Stimulated activated CD4-positive, alpha-beta T cell treated with anti-CD3 and anti-CD28 coated beads, Interleukin-4, amount 100 ng/mL, for 4 hours (primary cell): ENCODE measurements at places on chromosomes 4 and X.
A peak's percentile ranks its signal among the peaks of the same experiment; 100 is the strongest.

DNA sequence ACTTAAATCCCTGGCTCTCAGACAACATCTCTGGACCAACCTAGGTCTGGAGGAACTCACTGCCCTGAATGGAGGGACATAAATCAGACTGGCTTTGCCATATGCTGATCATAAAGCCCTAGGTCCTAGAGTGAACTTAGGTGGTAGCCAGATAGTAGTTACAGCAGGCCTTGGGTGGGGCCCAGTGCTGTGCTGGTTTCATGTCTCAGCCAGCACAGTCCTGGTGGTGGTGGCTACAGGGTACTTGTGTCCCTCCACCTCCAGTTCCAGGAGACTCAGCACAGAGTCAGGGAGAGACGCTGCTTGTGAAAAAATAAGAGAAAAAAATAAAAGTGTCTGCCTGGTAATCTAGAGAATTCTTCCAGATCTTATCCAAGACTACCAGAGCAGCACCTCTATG lies 40.3 kb downstream of the GSX2 start:
- no peak for DNase-seq

DNA sequence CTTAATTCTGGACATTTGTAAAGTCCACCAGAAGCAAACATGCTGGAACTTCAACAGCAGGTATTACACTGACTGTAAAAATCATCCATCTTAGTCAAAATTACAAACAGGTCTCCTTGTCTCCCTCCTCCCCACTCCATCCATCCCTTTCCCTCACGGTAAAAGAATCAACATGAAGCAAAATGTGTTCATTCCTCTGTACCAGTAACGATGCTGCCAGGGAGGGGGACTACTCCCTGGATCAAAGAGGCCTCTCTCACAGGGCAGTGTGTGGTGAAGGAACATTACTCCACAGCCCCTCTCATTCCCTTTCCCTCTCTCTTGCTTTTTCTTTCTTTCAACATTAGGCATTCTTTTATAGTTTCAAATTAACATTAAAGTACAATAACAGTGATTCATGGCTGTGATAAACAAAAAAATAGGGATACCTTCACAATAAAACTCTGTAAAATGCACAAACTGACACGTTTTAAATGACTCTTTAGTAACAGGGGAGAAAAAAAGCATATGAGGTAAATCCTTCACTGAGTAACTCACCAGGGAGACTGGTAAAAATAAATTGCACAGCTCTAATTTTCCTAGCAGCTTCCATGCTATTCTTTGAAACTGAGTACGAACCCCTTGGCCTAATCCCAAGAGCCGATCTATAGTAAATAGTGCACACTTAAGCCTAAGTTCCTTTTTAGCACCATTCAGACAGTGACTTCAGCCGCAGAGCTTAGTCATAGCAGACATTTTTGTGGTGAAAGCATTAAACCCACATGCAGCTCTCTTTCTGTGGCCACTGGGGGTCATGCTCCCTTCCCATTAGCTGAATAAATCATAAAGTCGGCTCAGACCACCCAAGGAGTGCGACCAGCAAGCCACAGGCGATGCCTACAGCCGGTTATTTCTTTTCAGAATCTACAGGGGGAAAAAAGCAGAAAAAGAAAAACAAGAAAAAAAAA lies 215.6 kb upstream of the GYPA start:
- no peak for DNase-seq

- DNase-seq = no peak
Observed at GRCh38 chrX:4560192-4560591, 846.7 kb upstream of the PRKX start.

DNA sequence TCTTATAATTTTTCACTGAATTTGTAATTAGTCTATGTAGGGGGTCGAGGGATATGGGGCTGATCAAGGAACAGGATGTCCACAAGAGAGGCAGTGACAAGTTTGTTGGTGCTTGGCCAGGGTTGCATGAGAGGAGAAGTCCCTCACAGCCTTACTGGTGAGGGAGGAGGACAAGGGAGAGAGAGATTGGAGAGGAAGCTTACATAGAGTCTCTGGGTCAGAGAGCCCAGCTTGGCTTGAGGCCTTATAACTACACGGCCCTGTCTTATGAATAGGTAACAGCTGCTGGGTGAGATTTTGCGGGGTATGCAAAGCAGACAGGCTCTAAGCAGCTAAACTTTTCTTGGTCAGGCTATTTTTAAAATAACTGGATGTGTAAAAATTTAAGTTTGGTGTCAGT lies 37.9 kb upstream of the OTUD4 start:
- no peak for DNase-seq

GRCh38 chr4:98686043-98686707 lies 27.8 kb upstream of the TSPAN5 start:
- no peak for DNase-seq

DNA sequence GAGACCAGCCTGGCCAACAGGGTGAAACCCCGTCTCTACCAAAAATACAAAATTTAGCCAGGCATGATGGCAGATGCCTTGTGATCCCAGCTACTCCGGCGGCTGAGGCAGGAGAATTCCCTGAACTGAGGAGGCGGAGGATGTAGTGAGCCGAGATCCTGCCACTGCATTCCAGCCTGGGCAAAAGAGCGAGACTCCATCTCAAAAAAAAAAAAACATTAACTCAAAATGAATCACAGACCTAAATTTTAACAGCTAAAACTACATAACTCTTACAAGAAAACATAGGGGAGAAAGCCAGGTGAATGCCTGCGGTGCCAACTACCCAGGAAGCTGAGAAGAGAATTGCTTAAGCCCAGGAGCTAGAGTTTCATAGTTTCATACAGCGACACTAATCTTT lies 54.8 kb downstream of the TMEM165 start:
- DNase-seq = no peak

DNA sequence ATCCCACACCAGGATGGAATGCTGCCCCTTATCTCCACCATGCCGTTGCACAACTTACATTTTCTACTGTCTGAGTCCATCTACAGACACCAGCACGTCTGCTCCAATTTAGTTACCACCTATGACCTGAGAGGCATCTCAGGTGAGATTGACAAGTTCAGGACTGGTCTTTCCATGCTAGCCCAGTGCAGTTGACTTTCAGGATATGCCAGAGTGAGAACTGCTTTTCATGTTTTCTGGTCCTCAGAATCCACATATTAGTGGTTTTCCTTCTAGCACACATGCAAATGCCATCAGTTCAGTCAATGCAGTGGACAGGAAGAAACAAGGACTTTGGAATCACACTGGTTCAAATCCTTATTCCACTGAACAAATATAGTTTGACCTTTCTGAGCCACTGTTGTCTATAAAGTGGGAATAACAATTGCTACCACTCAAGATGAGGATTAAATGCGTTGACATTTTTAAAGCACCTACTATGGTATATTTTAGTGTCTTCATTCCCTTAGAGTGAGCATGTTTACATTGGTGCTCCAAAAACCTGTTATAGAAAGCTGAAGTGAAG lies 38.1 kb upstream of the ANXA3 start:
- DNase-seq = no peak

DNA sequence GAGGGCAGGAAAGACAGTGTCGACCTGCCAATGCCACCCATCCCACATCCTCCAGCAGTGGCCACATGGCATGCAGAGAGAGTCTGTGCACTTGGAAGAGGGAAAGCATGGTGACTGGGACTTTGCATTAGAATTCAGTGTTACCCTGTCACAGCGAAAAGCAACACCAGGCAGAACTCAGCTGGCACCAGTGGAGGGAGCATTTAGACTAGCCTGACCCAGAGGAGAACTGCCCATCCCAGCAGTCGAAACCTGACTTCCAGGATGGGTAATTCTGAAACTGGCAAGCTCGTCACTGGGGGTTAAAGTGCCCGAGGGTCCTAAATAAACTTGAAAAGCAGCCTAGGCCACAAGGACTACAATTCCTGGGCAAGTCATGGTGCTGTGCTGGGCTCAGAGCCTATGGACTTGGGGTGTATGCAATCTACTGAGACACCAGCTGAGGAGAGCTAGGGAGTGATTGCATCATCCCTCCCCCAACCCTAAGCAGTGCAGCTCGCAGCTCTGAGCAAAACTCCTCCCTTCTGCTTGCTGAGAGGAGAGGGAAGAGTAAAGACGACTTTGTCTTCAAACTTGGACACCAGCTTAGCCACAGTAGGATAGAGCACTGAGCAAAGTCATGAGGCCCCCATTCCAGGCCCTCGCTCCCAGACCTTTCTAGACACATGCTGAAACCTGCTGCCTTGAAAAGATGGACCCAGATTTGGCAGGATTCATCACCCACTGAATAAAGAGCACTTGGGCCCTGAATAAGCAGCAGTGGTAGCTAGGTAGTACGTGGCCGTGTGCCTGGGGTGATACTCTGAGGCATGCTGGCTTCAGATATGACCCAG lies 68.8 kb downstream of the DDX60L start:
- DNase-seq = no peak

DNA sequence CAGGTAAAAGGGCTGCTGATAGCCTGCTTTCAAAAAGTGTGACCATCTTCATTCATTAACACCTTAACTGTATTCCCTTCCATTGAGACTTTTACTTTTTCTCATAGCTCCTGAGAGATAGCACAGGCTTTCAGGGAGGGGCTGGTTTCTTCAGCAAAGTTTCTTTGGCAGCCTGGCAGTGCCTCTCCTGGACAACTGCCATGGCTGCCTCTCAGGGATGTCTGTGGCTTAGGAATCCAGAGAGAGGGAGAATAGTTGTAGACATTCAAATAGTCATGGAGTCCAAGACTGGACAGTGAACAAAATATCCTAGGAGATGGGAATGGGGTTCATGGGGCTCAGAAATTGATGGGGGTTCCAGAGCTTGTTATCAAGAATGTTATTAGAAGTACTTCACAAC lies 81.1 kb downstream of the FAM47B start:
- no peak for DNase-seq

DNA sequence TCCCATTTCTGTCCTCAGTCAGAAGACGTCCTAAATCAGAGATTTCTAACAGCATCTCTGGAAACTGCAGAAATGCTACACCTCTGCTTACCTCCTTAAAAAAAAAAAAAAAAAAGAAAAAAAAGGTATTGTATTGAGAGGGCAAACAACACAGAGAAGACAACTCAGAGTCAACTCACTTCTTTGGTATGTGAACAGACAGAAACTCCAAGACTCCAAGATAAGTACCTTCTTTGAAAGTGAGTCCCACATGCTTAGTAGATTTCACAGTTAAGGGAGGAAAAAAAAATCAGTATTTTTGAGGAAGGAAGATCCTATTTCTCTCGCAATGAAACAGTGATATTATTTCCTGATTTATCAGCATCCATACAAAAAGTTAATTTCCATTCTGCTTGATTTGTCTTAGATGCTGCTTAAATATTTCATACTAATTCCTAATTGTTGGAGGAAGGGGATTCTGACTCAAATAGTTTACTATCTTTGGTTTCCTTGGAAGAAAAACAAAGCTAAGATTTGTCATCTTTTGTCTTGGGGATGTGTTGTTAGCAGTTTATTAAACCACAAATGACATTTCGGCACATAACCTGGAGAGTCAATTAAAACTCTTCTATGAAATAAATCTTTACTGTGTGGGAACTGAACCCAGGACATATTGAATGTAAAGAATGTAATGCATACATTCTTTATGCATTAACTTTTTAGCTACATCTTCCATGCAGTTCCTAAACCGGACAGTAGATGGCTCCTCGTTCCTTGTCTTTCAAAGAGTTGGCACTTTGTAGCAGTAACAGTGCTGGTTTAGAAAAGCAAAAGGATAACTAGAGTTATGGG lies 4.7 kb downstream of the RASGEF1B start:
- DNase-seq = peak; percentile 57

GRCh38 chrX:121254336-121254735 lies 206.9 kb downstream of the GLUD2 start:
- DNase-seq = no peak

DNA sequence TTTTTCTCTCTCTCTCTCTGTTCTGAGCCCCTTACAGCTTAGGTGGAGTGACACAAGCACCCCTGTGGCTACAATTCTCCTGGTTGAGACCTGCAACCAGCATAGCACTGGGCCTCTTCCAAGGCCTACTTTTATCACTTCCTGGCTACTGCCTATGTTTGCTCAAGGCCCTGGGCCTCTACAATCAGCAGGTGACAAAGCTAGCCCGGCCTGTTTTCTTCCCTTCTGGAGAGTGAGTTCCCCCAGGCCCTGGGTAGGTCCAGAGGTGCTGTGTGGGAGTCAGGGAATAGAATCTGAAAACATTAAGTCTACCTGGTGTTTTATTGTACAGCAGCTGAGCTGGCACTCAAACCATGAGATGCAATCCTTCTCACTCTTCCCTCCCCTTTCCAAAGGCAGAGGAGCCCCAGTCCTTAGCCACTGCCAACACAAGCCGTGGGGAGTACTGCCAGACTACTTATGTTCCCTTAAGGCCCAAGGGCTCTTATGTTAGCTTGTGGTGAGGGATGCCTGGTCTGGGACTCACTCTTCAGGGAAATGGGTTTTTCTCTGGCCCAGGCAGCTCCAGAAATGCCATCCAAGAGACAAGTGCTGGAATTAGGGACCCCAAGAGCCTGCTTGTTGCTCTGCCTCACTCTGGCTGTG lies 23.8 kb upstream of the MAGEC3 start:
- DNase-seq = no peak

GRCh38 chrX:71504346-71504745 lies 28.6 kb upstream of the OGT start:
- DNase-seq = no peak

DNA sequence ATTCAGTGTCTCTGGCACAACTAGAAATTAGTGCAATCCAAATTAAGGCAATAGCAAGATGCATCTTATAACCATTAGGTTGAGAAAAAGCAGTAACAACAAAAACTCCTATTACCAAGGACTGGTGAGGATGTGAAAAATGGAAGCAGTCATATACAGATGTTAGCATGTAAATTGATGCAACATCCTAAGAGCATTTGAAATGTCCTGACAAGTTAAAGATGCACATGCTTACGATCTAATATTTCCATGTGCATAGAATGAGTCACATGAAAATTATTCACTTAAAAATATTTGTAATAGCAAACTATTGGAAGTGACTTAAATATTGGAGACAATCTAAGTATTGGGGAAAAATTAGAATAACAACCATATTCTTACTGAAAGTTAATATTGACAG lies 163.0 kb downstream of the FAM13A start:
- DNase-seq = no peak

DNA sequence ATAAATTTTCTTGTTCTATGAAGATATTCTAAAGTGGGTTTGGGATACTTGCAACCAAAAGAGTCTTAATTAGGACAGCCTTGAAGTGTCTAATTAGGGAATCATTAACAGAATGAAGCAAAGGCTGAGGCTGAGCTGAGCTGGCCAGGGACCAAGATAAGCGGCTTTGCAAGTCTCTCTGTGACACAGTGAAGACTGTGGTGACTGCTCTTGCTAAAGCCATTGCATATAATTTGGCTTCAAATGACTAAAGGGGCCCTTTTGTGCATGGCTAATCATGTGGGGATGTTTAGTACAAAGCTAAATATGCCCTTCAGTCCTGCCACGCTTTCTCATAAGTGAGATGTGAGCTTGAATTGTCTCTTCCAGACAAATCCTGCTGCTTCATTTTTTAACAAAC lies 31.2 kb upstream of the GYPA start:
- DNase-seq = no peak

- no peak for DNase-seq
Observed at GRCh38 chr4:41456559-41457101, 81.3 kb upstream of the LIMCH1 start.

DNA sequence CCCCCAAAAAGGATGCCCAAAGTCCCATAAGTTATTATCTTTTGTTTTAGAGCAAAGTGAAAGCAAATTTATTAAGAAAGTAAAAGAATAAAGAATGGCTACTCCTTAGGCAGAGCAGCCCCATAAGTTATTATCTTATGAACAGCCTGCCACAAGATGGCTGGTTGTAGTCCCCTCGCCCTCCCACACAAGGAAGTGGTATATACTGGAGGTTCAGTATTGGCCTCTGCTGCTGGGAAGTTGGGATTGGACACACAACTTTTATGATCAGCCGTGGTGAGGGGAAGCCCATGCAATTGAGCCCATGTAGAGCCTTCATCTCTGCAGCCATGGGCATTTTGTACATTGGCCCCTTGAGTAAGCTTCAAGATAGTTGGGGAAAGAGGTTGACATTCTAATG lies 8.0 kb upstream of the SMIM10 start:
- DNase-seq = no peak
